Brain microvascular endothelial cell (primary cell): ENCODE measurements at places on chromosomes 5 and 9.

GRCh38 chr9:90103771-90104170 is 499.0 kb downstream of the GADD45G start:
- DNase-seq: no peak

DNA sequence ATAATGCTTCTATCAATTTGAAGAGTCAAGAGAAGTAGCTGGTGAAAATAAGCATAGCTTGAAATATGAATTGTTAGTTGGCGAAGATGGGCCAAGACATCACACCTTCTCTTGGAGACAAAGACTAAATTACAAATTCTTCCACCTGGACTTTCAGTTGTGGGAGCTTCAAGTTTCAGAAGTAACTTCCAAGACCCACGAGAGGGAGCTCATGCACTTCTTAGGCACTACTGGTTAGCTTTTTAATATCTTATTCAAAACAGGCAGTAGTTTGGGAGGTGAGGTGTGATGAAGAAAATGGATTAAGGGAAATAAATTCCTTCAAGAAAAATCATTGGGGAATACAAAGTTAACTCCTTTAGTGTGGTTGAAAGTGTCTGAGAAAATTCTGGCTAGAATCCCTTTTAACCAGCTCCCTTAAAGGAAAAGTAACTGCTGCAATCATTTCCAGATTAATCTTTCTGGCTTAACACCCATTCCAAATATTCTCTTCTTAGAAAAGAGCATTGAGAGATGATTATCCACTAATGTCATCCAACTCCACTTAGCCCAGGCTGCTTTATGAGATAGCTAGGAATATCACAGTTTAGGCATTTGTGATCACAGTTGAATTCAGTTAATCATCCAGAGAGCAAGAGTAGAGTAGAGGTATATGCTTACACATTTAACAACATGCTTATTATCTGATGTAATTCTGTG is 139.5 kb upstream of the DMRTA1 start:
- DNase-seq: peak; percentile 38

DNA sequence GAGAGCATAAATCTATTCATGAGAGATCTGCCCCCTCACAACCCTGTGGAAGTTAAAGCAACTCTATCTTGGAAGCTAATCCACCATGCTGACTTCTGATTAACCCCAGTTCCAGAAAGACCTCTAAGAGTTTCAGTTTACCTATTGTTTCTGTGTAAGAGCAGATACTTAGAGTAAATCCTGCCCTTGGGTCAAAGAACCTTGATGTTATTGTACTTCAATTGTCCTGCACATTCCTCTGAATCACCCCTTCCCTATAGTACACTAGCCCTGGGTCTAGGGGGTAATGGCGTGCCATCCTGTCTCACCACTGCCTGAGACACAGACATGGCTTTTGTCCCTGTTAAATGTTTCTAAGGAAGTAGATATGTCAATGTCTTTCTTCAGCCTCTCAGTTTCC is 138.6 kb downstream of the CAAP1 start:
- no peak for DNase-seq

DNA sequence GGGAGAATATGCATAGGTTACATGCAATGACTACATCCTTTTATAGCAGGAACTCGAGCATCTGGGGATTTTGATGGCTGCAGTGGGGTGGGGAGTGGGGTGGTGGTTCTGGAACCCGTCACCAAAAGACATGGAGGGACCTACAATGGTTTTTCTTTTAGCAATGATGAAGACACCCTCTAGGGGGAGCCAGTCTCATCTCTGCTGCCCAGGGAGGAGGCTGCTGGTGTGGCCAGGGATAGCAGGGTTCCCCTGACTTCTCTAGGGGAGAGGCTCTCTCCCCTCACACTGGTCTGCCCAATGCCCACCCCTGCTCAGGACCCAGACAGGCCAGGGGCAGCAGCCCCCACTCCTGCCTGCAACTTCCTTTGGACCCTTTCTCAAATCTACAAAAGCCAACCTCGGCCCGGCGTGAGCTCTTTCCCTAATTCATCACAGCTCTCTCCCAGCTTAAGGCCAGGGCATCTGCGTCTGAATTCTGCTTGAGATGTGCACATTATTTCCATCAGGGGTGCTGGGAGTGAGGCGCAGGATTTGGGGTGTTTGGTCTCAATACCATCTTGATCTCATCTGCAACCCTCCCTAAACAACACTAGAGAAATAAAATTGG is 73.6 kb upstream of the RETREG1 start:
- peak; percentile 51 for DNase-seq

DNA sequence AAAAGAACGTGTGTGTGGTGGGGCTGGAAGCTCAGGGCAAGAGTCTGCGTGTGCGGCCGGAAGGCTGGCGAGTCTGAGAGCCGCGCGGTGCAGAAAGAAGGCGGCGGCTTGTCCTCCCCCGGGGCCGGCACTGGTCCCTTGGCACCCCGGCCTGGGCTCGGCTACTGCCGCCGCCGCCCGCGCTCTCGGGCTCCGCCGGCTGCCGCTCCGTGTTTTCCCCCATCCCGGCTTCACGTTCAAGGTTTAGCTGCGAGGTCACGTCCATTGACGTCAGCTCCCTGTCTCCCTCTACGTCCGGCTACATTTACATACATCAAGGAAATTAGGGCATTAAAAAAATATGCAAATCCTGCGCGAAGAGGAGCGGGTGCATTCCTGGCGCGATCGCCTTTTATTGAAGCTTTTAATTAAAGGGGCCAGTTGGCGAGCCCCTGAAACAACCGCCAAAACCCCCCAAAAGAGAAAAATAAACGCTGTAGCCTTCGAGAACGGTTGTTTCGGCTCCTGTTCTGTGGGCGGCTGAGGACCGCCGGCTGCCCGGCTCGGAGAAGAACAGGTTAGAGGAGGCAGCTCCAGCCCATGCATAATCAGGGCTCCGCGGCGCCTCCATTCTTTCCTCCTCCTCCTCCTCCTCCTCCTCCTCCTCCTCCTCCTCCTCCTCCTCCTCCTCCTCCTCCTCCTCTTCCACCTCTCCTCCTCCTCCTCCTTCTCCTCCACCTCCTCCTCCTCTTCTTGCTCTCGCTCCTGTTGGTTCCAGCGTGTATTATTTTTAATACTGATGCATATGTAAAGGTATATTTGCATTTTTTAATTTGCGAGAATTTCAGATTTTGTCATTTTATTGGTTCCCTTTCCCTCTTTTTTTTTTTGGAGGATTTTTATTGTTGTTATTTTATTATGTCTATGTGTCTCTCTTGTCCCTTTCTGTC is 207.0 kb downstream of the MEF2C start:
- no peak for DNase-seq

GRCh38 chr9:13988944-13989343 is 325.0 kb downstream of the NFIB start:
- DNase-seq: no peak

DNA sequence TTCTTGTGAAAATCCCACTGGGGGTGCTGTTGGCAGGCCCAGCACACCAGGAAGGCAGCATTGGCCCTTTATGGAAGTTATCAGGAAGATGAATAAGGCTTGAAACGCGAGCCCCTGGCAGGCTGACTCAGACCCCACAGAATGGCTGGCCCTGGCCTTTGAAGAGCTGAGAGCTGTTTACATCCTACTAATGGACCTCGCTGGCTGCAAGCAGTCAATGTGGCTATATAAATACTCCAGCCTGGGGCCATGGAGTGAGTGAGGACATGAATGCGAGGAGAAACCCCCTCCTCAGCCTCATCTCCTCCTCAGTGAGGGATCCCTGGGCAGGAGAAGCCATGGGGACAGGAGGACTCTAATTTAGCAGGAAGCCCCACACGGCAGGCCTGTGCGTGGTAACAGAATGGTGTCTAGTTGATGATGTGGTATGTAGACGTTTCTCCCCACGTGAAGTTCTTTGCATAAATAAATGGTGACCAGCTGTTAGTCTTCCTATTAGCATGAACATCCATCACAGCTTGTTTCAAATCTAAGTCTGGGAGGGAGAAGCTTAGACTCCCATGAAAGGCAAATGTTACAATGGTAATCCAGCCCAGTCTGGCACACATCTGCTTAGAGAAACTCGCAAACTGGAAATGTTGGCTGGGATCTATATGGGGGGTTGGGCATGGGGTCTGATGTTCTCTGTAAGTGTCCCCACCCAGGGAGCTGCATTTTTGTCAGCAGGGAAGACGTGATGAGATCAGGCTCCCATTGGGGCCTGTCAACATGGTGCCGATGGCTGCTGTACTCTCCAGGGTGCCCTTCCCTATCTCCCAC is 175.1 kb upstream of the PITX1 start:
- peak; percentile 92 for DNase-seq
